ENCODE measurements at places on chromosomes 7 and 10. TPM values are rescaled to one million over a fixed set of nuclear protein-coding genes. Genes with fewer than 3 reads are reported as not detected.

C10orf90 gene
- not detected for total RNA-seq

SH2D4B gene
- not detected for total RNA-seq

UBTD1 gene
- total RNA-seq = 7.2 TPM

OR2A12 gene
- total RNA-seq = not detected

CLEC5A gene
- total RNA-seq = not detected

ASZ1 gene
- total RNA-seq = not detected

SRRM3 gene
- 0.70 TPM for total RNA-seq

GSAP gene
- 19.0 TPM for total RNA-seq

HYAL4 gene
- total RNA-seq = not detected

Measured in MCF 10A (cell line).